ENCODE measurements at places on chromosomes 16 and 17. TPM values are rescaled to one million over a fixed set of nuclear protein-coding genes. Genes with fewer than 3 reads are reported as not detected.

- no peak for DNase-seq
- peaks cover 37% of the 10 kb centered on the region for H3K36me3 ChIP-seq
- H3K27ac ChIP-seq = peak overlapping the region; percentile 68
- no peak overlapping the region for H3K4me3 ChIP-seq
- H3K27me3 ChIP-seq = no peaks in the 10 kb centered on the region
- peaks cover 32% of the 10 kb centered on the region for H3K4me1 ChIP-seq
Measured at GRCh38 chr16:67959536-67960329, 8.7 kb downstream of the SLC12A4 start.

- H3K27ac ChIP-seq = no peak overlapping the region
- DNase-seq = no peak
- H3K4me1 ChIP-seq = no peaks in the 10 kb centered on the region
- no peak overlapping the region for H3K4me3 ChIP-seq
Measured at GRCh38 chr16:77143364-77143763, 47.6 kb upstream of the MON1B start.

GRCh38 chr16:4273858-4274311 is 1.1 kb upstream of the TFAP4 start:
- no peak for DNase-seq
- H3K27me3 ChIP-seq = no peaks in the 10 kb centered on the region
- H3K36me3 ChIP-seq = no peaks in the 10 kb centered on the region
- H3K4me1 ChIP-seq = peaks cover 6% of the 10 kb centered on the region

The EIF4A3 gene
- total RNA-seq = 85.7 TPM
